ENCODE measurements at places on chromosomes 11 and 22. TPM values are rescaled to one million over a fixed set of nuclear protein-coding genes. Genes with fewer than 3 reads are reported as not detected.

GRCh38 chr11:26950260-26950719 is 43.6 kb upstream of the FIBIN start:
- DNase-seq: no peak

DNA sequence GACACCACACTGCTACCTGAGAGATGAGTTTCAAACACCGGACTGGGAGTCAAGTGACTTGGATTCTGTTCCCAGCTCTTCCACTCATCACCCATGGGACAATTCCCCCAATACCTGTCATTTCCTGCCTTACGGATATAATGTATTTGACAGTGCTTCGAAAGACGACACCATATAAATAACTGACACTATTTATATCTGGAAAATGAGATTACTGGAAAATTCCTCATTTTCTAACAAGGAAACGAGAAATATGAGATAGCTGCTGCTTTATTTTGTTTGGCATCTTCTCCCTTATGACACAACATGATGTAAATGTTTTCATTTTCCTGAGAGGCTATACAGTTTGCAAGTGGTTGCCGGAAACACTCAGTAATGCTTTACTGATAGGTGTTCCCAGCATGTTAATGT is 8.6 kb downstream of the HSCB start:
- DNase-seq: no peak

DNA sequence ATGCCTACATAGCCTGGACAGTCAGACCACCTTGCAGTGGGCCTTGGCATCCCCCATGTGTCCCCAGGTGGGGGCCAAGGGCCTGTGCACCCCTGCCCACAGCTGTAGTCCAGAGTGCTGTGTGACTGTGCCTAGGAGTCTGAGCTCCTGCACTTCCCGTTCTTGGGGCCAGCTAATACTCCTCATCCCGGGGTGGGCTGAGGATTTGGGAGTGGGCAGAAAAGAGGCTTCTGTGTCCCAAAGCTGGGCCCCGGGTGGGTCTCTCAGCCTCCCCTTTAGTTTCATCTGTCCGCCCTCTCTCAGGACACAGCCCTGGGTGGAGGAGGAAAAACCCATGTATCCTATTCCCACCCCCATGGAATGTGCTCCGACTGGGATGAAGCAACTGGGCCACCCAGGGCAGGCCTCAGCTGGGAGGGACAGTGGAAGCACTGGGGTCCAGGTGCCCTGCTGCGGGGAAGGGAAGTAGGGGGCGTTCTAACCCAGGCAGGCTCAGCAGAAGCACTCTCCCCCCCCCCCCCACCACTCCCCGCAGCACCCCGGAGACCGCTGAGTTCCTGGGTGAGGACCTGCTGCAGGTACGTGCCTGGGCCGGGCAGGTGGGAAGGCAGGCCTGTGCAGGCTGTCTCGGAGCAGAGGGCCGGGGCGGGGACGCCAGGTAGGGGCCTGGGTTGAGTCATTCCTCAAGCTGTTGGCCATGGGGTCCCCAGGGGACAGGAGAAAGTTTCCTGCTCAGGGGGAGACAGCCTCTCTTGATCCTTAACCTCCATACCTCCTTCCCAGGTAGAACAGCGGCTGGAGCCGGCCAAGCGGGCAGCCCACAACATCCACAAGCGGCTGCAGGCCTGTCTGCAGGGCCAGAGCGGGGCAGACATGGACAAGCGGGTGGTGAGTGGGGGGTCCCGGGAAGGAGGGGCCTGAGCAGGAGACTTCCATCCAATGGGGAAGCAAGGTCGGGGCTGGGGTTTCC is 1.4 kb downstream of the SH3BP1 start:
- no peak for DNase-seq

DNA sequence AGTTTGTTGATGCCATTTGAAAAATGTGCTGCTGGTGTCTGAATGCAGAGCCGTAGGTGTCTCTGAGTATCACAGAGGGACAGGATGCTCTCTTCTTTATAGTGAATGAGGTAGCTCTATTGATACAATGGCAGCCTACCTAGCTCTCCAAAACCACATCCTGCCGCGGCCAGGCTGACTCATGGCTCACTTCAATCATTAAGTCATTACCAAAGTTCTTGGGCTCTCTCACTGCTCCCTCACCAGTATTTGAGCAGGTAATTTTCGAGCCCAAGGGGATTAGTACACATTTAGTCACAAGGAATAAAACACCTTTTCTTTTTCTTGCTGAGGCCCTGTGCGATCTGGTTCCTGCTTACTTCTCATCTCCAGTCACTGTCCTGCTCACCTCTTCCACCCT is 509.0 kb upstream of the LARGE1 start:
- peak; percentile 11 for DNase-seq

GRCh38 chr11:106920899-106921509 is 97.3 kb downstream of the GUCY1A2 start:
- no peak for DNase-seq

DNA sequence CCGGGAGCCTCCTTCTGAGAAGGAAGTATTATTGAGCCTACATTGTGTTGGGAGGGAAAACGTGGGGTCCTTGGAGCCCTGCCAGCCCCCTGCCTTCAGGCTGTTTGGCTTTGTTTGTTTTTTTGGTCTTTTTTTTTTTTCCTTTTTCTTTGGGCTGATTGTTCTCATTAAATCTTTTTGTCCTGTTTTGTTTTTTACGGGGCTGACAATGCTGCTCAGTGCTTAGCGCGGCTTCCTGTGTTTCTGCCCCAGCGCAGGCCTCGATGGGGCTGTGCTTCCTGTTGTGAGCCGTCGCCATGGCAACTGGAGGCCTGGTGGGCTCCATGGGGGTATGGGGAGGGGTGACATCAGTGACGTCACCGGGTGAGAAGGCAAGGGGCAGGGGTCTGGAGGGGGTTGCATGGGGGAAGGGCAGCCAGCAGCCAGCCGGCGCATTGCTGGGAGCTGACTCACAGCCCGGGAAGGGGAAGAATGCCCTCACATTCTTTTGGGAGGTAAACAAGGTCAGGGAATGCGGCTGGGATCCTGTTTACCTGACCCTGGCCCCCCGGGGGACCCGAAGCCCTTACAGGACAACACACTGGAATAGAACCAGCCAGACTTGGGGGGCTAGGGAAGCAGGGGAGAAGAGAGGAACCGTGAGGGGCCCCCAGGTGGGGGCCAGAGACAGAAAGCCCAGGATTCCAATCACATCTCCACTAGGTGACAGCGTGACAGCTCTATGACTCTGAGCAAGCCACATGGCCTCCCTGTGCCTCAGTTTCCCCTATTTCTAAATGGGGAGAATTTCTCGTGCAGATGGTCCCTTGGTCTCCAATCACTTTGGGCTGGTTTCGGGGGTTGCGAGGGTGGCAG is 22.2 kb upstream of the CBX7 start:
- DNase-seq: peak; percentile 55

Gene NAALAD2
- not detected for total RNA-seq

- DNase-seq: no peak
Observed at GRCh38 chr11:706957-707816, 1.2 kb downstream of the EPS8L2 start.

Gene EMSY
- total RNA-seq: 62.2 TPM

GRCh38 chr11:107397357-107397756 is 60.3 kb downstream of the CWF19L2 start:
- no peak for DNase-seq

GRCh38 chr22:39242595-39243438 is 2.0 kb downstream of the PDGFB start:
- peak; percentile 48 for DNase-seq

Gene RASSF10
- not detected for total RNA-seq

GRCh38 chr22:27905653-27906052 is 13.4 kb downstream of the PITPNB start:
- no peak for DNase-seq

- no peak for DNase-seq
Observed at GRCh38 chr11:2745511-2745910, 45.7 kb upstream of the KCNQ1OT1 start.

- DNase-seq: peak; percentile 55
Observed at GRCh38 chr22:38504731-38505540, 1.2 kb downstream of the DDX17 start.

DNA sequence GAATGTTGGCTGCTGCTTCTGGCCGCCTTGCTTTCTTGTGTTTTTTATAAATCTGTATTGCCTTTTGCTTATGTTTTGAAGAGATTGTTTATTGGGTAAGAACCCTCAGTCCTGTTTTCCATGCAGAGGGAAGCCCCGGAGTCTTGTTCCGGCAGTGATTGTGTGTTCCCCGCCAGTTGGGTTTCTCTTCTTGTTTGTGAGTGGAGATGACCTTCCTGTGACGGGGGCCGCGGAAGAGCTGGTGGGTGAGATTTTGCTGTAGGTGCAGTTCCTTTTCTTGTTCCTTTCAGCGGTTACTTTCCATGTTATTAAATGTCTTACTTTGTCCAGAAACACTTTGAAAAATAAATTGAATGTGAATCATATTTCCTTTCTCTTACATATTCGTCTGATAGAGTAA is 8.3 kb downstream of the TBC1D22A start:
- no peak for DNase-seq

Measured in activated naive CD4-positive, alpha-beta T cell treated with anti-CD3 and anti-CD28 coated beads, Interleukin-2, amount 50 U/mL, for 72 hours (primary cell).